ENCODE measurements at places on chromosomes 12 and 14.

- DNase-seq, result no peak
These were observed 38.7 kb downstream of the FAR2 start for GRCh38 chr12:29187756-29188155.

DNA sequence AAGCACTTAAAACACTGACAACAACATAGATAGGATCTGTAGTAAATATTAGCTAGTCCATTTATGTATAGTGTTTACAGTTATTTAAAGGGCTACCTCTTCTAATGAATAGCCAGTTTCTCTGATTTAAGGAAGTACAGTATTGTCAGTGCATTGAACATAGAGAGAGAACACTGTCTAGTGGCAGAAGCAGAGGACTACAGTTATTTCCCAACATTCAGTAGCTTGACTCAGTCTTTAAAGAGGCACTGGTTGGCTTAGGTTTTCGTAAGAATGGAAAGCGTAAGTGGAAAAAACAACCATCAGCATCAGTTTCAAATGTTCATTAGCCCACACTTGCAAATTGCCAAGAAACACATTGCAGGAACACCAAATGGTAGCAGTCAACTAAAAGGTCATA lies 125.0 kb upstream of the HMGA2 start:
- peak; percentile 72 for DNase-seq

GRCh38 chr14:102063109-102063807 lies 23.6 kb downstream of the HSP90AA1 start:
- DNase-seq, result peak; percentile 95

DNA sequence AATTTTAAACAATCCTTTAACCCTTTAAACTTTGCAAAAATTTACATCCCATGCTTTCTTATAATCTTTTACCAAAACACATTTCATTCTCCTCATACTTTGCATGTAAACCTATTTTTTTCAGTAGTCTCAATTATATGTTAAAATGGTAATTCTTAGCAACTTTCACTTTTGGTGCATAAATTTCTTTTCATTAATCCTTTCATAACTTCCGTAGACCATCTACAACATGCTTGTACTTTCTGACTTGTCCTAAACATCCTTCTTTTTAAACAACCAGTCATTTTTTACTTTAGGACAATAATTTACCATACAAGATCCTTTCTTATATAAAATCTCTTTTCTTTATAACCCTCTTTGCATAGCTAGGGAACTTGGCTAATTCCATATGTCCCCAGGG lies 19.5 kb downstream of the CCDC91 start:
- no peak for DNase-seq

GRCh38 chr14:46717211-46717610 lies 65.6 kb upstream of the RPL10L start:
- DNase-seq, result no peak

- peak; percentile 58 for DNase-seq
These were observed 308.0 kb downstream of the PPFIA2 start for GRCh38 chr12:81450920-81451739.

DNA sequence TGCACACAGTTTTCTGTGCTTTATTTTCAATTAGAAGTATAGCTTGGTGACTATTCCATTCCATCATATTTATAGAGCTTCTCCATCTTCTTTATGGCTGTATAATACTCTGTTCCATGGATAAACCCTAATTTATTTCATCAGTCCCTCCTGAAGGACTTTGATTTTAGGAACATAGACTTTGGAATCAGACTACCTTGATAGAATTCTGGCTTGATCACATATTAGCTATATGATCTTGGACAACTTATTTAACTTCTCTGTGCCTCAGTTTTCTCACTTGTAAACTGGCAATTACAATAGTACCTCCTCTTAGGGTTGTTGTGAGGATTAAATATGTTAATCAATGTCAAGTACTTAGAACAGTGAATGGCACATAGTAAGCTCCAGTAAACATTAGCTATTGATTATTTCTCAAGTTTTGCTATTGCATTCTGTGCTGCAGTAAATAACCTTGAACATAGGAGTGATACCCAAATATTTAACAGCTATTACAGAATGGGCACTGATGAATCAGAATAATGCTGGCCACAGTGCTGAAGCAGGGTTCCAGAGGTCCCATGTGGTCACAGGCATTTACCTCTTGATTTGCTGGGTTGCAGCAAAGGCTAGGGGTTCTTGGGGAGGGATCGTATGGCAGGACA lies 12.2 kb upstream of the NR1H4 start:
- DNase-seq, result no peak

DNA sequence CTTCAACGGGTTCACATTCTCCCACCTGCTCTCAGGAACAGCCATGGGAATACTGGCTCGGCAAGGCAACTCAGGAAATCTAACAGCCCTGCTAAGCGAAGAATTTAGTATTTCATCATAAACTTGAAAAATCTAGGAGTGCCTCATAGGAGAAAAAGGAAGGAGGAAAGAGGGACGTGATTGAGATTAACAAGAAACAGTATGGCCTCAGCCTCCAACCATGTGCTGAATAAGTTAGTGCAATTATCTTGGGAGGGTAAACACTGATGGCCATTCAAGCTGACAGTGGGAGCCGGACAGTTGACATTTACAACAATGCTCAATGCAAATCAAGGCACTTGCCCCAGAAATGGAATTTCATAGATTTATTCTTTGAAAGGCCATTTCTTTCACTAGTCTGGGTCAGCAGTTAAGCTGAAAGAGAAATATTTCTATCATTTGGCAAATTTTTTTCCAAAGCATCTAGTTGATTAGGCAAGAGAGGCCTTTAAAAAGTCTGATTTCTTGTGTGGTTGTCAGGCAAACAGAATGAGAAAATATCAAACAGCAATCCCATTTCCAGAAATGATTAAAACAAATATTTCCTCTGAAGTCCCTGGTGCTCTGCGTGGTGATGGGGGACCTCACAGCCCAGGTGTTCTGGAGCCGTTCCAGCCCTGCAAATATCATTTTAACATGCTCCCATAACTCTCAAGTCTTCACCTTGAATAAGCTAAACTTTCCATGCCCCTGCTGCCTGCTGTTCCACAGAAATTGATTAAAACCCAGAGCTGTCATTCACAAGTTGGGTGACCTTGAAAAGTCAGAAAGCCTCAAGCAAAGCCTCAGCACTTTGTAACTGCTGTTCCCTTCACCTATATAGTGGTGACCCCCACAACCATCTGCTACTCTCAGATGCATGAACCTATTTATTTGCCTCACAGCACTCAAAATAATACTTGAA lies 121.6 kb downstream of the PHLDA1 start:
- no peak for DNase-seq

GRCh38 chr12:16369156-16369555 lies 21.7 kb downstream of the MGST1 start:
- no peak for DNase-seq

- DNase-seq, result peak; percentile 12
These were observed 1.6 kb upstream of the C12orf71 start for GRCh38 chr12:27083861-27084394.

- DNase-seq, result no peak
These were observed 15.7 kb upstream of the TMEM119 start for GRCh38 chr12:108613548-108613947.

DNA sequence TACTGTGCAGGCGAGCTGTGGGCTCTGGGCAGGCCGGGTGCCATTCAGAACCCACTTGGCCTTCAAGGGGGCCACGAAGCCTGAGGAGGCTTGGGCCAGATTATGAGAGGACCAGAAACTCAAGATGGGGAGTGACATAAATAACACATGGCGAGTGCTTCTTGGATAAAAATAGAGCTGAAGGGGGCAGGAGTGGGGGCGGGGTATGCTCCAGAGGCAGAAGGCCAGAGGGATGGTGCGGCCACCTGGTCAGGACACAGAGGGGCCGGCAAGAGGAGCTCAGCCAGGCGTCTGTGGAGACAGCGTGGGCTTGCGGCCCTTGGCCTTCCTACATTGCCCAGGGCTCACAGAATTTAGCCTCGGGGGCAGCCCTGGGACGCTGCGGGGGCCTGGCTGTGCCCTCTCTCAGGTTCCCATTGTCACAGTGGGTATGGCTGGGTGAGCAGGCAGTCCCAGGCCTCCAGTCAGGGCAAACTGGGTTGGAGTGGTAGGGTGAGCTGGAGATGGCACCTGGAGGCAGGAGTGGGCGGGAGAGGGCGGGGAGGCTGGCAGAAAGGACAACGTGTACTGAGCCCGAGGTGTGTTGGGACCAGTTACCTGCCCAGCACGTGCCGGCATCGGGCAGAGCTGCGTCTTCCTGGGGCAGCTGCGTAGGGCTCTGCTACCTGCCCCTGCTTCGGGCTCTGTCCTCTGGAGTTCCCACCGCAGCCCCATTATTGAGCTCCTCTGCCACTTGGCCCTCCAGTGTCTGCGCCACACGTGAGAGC lies 7.4 kb upstream of the SLC25A29 start:
- DNase-seq, result no peak

DNA sequence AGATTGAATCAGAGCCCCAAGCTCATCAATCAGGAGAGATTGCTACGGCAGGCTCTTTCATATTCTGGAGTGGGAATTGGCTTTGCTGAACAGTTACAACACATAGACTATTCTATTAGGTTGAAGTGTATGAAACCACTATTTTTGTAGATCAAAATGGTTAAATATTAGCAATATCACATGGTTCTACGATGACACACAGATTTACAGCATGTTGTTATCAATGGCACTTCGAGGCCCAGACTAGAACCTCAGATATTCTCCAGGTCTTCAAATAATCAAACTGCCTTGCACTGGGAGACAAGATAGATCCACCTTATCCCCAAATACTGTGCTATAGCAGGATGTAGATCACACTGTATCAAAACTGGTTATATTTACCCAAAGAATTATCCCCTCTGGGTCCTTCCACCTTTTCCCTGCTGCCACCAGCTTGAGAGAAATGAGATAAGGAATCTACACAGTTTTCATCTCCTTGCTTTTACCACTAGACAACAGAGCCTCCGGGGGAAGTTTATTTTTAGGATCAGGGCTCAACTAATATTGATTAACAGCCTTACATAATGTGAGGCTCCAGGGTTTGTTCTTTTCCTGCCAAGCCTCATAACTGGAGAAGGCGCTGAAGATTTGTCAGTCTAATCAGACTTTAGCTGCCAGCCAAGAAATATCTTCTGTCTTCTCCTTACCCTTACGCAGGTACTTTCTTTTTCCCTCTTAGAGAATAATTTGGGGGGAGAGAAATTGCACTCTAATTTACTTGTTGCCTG lies 507.1 kb downstream of the DIO2 start:
- DNase-seq, result no peak

DNA sequence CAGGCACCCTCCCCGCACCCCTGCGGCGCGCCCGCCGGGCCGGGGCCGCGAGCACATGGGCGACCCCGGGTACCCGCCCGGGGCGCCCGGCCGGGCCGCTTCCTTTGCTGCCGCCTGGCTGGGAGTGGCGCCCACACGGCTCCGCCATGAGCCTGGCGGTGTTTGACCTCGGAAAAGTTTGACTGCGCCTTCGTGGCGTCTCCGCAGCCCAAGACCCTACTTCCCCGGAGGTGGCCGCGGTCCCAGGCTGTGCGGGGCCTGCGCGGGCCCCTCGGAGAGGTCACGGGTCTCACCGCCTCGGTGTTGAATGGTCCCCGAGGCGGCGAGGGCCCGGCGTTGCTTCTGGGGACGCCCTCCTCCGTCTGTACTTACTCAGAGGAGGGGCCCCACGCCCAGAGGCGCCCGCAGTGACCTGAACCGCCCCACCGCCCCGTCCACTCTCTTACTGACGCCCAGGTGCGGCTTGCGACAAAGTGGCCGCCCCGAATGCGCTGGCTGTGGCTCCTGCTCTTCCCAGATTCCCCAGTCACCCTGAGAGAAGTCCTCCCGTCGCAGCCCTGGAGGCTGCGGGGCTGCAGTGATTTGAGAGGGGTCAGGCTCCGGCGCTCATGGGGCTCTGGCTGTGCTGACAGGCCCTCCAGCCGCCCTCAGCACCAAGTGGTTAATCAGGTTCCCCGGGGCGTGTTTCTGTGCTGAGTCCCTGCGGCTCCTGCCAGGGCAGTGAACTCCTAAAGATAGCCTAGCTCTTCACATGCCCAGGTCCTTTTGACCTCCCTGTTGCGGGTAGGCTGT lies 5.8 kb downstream of the KMT5A start:
- DNase-seq, result peak; percentile 54

DNA sequence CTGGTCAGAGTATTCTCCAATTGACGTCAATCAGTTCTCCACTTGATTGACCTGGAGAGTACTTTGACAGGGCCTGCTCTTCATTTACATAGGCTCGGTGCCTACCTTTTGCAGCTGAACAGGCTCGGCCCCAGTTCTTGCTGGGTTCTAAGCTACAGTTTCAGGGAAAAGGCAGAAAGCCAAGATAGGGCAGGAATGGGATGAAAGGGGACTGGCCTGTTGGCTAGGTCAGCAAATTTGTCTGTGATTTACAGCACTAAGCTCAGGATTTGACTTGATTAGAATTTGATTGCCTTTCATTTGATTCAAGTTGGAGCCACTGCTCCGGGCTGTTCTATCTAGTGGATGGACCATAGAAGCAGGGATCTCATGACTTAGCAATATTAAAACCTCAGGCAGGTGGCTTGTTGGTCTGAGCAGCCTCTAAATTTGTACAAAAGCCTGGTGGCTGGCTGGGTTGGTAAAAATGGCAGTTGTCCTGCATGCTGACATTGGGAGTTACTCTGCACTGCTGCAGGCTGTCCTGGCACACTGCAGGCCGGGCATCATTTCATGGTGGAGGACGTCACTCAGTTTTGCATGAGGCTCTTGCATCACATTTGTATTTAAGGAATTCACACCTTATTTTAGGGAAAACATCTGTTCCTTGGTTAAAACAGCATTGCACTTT lies 71.8 kb downstream of the BICD1 start:
- DNase-seq, result no peak

DNA sequence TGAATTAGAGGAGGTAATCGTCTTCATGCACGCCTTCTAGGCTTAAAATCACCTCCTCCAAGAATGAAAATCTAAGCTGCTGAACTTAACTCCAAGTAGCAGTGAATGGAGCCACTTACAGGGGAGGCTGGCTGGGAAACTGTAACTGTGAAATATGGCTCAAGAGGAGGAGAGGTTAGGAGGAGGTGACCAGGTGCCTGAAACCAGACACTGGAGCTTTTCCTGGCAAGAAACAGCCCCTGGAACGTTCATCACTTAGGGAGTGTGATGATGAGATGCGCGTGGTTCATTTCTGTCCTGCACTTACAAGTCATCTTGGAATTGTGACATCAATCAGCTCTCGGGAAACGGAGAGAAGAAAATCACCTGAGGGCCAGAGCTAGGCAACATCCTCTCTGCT lies 62.3 kb upstream of the TMEM132C start:
- DNase-seq, result no peak

- DNase-seq, result no peak
These were observed 3.1 kb downstream of the TMBIM6 start for GRCh38 chr12:49744363-49744885.

DNA sequence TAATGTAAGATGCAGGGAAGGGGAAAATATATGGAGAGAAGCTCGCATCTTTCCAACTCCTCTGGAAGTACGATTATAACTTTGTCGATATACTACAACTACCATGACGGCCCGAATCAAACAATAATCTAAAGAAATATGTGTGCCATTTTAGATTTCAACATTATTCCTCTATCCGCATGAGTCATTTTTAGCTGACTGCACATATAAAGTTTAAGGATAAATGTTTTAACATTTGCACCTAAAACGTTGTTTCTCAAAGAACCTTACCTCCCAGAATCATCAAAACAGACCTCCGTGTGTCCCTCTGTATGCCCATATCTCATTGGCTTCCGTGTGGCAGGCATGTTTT lies 482 bp downstream of the WDHD1 start:
- DNase-seq, result peak; percentile 3

GRCh38 chr12:82857276-82857675 lies 170.6 kb downstream of the TMTC2 start:
- no peak for DNase-seq

Data from GM03348 (cell line).